ENCODE measurements at places on chromosomes 11 and 22.

DNA sequence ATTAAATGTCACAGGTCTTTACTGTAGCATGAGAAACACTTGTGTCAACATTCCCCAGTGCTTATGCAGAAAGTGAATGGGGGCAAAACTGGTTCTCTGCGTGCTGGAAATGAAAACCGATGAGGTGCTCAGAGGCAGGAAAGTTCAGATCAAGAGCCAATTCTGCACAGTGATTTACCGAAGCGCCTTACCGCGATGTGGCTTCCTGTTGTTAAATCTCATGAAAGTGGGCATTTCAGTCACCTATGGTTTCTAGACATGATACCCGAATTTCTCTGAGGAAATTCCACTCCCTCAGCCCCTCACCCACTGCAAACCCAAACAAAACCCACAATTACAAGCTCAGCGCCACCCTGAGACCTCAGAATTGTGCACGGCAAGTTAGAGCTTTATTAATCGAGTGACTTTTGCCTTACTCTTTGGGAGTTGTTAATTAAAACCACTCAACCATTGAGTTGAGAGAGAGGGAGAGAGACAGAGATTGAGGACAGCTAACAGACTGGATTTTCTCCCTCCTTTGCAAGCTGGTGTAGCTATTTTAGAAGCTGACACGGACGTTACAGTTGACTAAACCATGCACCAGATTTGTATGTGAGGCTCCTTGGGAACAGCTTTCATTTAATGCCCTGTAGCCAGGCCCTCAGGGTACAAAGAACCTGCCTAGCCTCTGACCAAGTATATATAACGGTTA lies 196.4 kb downstream of the DBX1 start:
- DNase-seq: no peak

GRCh38 chr11:104858882-104859775 lies 39.1 kb downstream of the CASP12 start:
- no peak for DNase-seq

DNA sequence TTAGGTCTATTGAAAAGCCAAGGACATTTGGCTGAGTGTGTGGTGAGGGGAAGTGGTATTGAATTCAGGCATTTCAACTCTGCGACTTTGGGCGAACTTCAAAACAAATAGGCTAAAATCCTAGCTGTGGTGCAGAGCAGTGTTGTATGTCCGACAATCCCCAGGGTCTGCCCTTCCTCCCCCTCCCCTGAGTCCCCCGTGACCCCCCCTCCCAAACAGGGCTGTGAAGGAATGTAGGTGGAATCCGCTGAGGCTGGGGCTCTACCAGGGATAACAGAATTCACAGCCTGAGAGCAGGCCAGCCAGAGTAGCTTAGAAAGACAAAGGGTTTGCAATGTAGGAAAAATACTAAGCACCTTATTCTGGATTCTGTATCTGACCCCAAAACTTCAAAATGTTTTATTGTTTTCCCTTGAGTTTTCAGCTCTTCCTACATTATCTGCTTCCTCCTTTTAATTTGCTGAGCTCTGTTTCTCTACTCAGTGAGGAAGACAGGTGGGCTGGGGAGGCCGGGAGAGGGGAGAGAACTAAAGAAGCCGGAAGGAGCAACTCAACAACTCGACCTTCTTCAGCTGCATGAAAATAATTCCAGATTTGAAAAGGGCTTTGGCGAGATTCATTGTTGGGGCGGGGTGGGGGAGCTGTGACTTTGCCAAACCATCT lies 315.2 kb downstream of the BLID start:
- no peak for DNase-seq

DNA sequence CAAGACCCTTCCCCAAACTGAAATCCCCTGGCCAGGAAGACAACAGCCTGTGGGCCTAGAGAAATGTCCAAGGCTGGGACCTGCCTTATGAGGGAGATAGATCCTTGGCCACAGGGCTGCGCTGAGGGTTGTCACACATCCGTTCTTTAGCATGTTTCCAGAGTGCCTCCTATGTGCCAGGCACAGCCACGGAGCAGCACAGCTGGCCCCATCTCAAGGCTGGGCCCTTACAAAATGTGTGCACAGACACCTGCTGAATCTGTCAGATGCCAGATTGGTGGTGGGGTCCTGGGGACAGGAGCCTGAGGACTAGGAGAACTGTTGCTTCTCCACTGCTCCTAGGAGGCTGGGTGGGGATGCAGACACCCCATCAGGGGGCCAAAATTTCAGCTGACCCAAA lies 11.2 kb downstream of the GRIK4 start:
- no peak for DNase-seq

DNA sequence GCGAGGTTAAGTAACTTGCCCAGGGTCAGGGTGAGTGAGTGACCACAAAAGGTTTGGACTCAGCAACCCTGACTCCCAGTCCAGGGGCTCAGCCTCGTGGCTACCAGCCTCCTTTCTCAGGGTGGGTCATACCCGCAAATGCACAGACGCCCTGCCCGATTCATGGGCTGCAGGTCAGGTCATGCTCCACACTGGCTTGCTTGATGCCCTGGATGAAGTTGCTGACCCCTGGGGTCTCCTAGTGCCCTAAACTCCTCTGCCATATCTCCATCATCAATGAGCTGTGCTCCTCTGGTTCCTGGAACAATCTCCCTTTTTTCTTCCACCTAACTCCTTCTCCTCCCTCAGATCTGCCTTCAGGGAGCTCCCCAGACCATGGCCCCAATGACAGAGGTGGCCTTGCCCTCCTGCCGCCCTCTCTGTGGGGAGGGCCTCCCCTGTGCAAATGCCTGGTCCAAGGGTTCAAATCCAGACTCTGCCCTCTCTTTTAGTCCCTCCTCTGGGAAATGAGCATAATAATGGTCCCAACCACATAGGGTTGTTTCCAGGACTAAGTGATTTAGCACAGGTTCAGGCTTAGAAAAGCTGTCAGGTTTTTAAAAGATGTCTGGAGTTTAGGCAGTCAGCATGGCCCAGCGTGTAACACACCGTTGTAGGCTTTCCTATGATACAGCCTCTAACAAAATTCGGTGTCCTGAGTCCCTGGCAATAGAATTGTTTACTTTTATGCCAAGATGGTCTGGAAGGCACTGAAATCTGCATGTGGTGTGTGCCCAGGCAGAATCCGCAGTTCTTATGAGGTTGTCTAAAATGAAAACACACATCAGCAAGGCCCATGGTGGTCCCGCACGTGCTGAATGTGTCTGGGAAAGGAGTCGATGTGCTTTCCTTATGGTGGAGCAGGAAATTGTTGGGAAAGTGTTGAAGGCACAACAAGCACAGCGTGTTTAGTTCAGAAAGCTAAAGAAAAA lies 63.6 kb downstream of the CD82 start:
- no peak for DNase-seq
